Inflammatory macrophage treated with lipopolysaccharide for 4 hours (primary cell): ENCODE measurements at places on chromosomes 5 and 9.

GRCh38 chr9:86575825-86576525 is 221.8 kb upstream of the TUT7 start:
- DNase-seq: no peak

DNA sequence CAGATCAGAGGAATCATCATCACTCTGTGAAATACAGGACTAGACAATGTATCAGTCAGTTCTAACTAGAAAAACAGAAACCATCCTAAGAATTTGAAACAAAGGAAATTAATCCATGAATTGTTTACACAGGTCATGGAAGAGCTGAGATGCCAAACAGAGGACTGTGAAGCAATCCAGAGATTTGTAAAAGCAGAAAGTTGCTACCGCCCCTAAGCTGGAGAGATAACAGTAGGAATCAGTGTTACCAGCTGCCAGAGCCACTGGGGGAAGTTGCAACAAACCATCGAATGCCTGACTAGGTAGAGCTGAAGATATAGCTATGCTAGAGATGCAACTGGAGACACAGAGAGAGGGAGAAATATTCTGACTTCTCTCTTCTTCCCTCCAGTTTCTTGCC is 10.4 kb upstream of the MIER3 start:
- no peak for DNase-seq

GRCh38 chr5:87746341-87746740 is 333.6 kb upstream of the CCNH start:
- no peak for DNase-seq

DNA sequence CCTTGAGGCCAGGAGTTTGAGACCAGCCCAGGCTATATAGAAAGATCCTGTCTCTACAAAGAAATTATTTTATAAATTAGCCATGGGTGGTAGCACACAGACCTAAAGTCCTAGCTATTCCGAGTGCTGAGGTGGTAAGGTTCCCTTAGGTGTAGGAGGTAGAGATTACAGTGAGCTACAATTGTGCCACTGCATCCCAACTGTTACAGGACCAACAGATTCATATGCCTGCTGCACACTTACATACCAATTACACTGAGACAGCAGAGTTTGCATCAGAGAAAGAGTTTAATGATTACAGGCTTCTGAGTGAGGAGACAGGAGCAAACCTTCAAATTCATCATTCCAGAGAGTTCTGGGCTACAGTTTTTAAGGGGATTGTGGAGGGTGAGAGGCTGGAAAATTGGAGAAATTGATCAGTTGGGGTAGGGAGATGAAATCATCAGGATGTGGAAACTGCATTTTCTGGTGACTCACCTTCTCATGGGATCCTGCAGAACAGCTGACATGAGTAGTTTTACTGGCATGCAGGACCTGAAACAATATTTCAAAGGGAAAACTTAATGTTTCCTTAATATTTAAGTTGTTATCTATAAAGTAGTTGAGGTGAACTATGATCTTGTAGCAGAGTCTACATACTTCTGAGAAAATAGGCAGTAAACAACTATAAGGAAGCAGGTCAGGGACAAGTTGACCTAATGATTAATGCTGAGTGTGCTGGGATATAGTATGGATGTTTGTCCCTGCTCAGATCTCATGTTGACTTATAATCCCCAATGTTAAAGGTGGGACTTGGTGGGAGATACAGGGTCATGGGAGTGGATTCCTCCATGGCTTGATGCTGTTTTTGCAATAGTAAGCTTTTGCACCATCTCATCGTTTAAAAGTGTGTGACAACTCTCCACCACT is 54.7 kb downstream of the ANXA2R start:
- peak; percentile 67 for DNase-seq

DNA sequence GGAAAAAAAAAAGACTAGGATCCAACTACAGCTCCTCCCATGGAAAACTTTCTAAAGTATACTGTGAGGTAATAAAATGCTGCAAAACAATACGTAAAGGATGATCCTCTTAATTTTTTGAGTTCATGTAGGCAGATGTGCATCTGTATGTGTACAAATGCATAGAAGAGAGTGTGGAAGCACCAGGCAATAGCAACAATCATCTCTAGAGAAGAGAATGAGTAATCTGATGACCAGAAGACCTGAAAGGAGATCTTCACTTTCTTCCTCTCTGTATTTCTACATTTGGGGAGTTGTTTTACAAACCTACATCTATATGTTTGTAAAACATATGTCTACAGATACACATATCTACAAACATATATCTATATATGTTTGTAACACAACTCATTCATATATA is 29.3 kb upstream of the SPDL1 start:
- no peak for DNase-seq
